ENCODE measurements at places on chromosomes 2 and 18.
A peak's percentile ranks its signal among the peaks of the same experiment; 100 is the strongest.

- DNase-seq: no peak
Observed at GRCh38 chr2:163177592-163177991, 339.0 kb upstream of the KCNH7 start.

- DNase-seq: no peak
Observed at GRCh38 chr2:53584986-53585385, 182.6 kb upstream of the CHAC2 start.

DNA sequence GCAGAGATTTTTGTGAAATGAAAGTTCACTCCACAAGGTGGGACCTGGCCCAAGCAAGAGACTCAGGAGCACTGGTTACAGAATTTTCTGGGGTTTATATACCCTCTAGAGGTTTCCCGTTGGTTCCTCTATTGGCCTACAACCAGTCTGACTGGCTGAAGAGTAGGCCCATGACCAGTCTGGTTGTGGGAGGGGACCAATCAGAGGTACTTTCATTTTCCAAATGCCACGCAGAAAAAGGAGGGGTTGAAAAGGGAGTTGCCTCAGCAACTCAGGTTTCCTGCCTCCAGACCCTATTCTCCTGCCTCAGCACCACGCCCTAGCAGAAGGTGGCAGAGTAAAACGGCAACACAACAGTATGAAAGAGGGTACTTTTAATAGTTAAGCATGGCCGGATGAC lies 98.4 kb downstream of the COLEC12 start:
- no peak for DNase-seq

GRCh38 chr18:21513741-21514140 lies 86.8 kb downstream of the ESCO1 start:
- DNase-seq: no peak

- DNase-seq: no peak
Observed at GRCh38 chr2:239184968-239185903, 215.6 kb downstream of the HDAC4 start.

GRCh38 chr2:53867773-53868172 lies 8.0 kb upstream of the GPR75 start:
- no peak for DNase-seq

DNA sequence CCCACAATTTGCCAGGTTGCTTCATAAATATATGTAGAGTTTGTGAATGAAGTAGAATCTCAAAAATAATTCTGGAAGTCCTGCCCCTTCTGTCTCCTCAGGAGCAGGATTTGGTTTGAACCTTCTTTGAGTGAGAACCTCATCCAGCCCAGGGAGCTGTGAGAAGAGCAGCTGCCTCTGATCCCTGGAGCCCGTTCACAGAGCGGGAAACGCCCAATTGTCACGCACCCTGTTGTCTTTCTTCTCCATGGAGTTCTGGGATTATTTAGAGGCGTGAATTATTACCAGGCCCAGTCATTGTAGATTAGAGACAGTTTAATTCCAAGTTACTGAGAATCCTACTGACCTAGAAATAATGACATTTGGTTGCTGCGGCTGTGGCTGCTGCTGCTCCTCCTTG lies 66.1 kb downstream of the TPO start:
- no peak for DNase-seq

GRCh38 chr2:38598991-38599295 lies 3.8 kb downstream of the HNRNPLL start:
- DNase-seq: peak; percentile 29
